OCI-LY7 (cell line): ENCODE measurements at places on chromosomes 6 and 20.
A peak's percentile ranks its signal among the peaks of the same experiment; 100 is the strongest.

DNA sequence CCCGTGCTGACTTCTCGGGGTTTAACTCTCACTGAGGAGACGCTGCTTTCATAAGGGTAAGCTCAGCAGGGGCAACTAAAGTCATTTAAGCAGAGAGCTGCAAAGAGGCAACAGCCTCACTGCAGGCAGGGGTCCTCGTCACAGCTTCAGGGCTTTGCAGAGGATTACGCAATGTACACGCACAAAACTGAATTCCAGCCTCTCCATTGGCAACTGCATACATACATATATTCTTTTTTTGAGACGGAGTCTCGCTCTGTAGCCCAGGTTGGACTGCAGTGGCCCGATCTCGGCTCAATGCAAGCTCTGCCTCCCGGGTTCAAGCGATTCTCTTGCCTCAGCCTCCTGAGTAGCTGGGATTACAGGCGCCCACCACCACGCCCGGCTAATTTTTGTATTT, 2.4 kb downstream of the GMEB2 start:
- no peak for DNase-seq

DNA sequence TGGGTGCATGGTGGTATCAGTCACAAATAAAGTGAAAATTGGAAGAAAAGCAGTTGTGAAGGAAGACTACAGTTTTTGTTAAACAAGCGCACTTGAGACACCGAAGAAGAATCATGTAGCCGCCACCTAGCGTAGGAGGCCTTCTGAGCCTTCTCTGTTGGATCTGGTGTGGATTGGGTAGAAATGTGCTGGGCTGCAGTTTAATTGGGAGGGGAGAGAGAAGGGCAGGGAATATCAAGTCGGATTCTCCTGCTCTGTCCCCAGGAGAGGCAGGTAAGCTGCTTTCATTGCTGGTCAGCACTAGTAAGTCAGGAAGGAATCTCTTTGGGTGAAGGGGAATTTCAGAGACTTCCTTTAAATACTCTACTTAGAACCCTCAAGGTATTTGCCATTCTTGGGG, 1.2 kb upstream of the FABP7 start:
- no peak for DNase-seq

- DNase-seq = peak; percentile 16
Observed at GRCh38 chr6:85675030-85675819, 32.5 kb upstream of the SYNCRIP start.

GRCh38 chr20:1842281-1842680, 52.9 kb upstream of the SIRPA start:
- no peak for DNase-seq

DNA sequence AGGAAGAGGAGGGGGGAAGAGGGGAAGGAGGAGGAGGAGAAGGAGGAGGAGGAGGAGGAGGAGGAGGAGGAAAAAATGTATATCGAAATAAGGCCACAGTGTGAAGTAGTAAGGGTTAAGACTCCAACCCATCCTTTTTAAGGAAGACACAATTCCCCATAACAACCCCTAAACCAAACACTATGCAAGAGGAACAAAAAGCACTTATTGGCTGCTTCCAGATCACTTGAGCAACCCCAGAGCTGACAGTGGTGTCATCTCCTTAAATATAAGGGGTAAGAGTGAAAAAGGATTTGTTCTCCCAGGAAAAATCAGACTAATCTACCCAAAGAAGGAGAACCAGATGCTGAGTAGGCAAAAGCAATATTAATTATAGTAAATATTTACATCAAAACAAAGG, 169.1 kb upstream of the SASH1 start:
- DNase-seq = no peak

- DNase-seq = no peak
Observed at GRCh38 chr20:33099843-33100538, 20.5 kb downstream of the BPIFB4 start.

DNA sequence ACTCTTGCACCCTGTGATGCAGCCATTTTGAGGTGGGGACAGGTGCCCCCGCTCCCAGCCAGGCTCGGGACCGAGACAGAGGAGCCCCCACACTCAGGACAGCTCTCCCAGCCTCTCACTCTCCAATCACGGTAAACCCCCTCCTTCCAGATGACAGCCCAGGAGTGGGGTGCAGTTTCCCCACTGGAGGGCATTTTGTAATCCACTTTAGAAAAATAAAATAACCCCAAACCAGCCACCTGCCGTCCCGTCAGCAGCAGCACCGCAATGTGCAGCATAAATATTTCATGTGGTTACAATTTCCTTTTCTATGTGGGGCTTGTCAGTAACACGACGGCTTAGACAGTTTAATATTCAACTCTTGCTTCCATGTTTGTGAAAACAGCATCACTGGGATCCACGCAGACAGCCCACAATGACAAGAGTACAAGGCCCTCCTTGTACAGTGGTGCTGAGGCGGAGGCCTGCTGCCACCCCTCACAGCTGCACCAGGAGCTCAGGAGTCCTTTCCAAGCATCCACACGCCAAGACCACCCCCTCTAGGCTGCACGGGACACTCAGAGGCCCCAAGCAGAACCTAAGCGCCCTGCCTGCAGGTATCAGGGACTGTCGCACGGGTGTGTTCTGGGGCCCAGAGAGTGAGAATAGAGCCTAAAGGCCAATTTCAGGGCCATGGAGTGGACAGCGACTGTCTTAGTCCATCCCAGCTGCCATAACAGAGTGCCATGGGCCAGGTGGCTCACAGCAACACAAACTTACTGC, 116.7 kb downstream of the JPH2 start:
- no peak for DNase-seq

DNA sequence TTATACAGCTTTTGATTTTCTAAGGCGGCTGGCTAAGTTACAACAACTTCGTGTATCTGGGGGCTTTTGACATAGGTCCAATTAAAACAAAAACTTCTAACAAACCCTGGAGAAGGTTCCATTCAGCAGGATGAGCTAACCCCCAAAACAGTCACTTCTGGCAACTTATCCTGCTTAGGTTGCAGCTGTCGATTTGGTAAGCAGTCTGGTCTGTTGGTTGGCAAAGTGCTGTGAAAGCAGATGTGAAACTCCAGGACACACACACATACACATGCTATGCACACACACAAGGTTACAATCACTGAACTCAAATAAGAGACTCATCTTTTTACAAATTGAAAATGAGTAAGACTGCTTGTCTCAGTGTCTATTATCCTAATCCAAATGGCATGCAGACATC, 119.0 kb upstream of the STMND1 start:
- DNase-seq = no peak

- no peak for DNase-seq
Observed at GRCh38 chr20:41476013-41476441, 109.4 kb upstream of the EMILIN3 start.

- no peak for DNase-seq
Observed at GRCh38 chr20:33687370-33687915, 1.3 kb upstream of the E2F1 start.

GRCh38 chr6:131205481-131206244, 70.4 kb downstream of the AKAP7 start:
- DNase-seq = no peak

DNA sequence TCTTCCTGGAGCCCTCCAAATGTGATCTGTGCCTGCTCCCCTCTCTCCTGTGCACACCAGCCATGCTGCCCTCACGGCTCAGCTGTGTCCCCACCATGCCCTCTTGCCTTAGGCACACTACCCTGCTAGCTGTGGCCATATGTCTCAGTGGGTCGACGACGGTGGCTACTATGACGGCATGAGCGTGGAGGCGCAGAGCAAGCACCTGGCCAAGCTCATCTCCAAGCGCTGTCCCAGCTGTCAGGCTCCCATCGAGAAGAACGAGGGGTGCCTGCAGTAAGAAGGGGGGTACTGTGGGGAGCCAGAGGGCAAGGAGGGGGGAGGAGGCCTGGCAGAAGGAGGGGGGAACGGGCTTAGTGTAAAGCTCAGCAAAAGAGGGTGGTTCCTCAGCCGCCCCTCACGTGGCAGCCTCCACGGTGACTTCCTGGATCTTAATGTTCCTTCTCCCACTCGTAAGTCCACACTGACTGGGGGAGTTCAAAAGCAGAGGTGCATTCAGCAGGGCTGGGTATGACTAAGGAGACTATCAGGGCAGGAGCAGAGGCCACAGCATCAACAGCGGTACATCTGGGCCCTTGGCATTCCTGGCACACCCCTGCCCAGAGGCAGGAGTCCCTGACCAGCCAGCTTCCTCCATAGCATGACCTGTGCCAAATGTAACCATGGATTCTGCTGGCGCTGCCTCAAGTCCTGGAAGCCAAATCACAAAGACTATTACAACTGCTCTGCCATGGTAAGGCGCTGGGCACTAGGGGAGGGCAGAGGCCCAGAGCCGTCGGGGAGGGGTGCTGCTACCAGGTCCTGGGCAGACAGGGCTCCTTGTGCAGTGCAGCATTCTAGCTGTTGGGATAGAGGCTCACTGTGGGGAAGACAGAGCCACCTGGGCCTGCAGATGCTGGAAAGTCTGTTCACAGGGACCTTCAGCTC, 8.0 kb downstream of the DNPH1 start:
- DNase-seq = no peak

GRCh38 chr20:34468951-34469350, 47.3 kb upstream of the DYNLRB1 start:
- DNase-seq = no peak

DNA sequence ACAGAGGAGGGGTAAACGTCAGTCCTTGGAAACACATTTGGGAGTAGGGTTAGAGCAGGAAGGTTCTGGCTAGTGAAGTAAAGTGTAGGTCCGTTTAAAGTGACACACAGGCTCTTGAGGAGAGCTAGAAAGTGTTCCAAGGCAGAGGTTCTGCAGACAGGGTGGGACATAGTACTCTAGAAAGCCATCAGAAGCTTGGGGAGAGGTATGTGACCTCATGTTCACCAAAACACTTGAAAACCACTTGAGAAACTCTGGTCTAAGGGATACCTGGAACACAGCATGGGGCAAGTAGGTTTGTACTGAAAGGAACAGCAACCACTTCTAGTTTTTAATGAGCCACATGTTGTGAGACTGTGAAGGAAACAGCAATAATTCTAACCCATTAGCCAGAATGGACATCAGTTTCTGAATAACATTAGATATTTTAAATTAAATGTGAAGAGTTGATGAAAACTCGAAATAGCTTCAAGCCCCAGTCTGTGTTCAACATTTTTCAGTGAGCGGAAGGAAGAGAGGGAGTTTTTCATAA, 49.0 kb downstream of the SOBP start:
- DNase-seq = peak; percentile 16

DNA sequence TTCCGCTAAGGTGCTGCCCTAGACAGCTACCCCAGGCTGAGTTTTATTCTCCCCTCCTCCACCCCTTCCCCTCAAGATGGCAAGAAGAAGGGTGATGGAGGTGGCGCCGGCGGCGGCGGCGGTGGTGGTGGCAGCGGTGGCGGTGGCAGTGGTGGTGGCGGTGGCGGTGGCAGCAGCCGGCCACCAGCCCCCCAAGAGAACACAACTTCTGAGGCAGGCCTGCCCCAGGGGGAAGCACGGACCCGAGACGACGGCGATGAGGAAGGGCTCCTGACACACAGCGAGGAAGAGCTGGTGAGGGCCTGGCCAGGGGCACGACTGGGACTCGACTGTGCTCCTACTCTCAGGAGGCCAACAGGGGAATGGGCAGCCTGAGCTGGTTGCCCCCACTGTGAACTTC, 35.1 kb downstream of the EIF2S2 start:
- no peak for DNase-seq

- DNase-seq = no peak
Observed at GRCh38 chr6:5851261-5851757, 155.4 kb downstream of the NRN1 start.

DNA sequence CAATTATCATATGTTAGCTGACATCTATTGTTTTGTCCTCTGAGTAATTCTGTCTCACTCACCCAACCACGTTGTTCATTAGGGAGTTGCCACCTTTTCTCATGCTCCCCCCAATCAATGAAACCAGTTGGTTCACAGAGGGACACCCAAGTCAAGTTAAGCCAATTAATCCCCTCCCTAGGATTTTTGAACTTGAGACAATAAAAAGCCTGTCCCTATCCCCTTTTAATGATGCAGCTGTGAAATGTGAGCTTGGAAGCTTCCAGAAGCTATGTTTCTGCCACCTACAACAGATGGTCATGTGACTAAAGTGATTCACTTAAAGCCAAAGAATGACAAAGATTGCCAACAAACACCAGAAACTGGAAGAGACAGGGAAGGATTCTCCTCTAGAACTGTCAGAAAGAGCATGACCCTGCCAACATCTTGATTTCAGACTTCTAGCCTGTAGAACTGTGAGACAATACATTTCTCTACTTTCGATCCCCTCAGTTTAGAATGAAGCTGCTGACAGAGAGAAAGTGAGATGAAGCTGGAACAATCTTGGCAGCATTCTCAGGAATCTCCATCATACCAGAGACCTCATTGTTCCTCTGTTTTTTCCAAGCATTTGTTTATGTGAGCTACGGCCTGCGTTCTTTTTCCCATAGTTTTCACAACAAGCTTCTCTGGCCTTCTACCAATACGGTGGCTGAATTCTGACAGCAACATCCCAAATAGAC, 57.8 kb upstream of the TPD52L1 start:
- DNase-seq = no peak

DNA sequence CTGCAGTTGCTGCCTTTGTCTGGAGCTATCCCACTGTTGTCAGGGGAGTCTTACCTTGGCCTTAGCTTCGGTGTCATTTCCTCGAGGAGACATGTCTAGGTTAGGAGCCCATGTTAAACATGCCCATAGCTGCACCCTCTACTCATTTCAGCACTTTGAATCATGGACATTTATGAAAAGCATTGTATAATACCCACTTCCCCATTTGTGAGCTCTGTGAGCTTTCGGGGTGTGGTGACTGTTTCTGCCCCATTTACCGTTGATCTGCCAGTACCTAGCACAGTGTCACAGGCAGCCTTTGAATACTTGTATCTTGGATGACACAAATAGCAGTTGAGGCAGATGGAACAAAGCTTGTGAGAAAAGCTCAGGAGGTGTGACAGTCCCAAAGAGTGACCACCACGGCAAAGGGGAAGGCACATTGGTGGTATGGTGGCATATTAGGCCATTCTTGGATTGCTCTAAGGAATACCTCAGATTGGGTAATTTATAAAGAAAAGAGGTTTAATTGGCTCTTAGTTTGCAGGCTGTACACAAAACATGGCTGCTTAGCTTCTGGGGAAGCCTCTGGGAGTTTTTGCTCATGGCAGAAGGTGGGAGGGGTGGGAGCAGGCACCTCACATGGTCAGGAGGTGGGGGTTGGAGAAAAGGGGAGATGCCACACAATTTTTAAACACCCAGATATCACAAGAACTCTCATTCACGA, 42.0 kb downstream of the JARID2 start:
- peak; percentile 64 for DNase-seq

- no peak for DNase-seq
Observed at GRCh38 chr20:37869334-37869861, 33.5 kb upstream of the VSTM2L start.

DNA sequence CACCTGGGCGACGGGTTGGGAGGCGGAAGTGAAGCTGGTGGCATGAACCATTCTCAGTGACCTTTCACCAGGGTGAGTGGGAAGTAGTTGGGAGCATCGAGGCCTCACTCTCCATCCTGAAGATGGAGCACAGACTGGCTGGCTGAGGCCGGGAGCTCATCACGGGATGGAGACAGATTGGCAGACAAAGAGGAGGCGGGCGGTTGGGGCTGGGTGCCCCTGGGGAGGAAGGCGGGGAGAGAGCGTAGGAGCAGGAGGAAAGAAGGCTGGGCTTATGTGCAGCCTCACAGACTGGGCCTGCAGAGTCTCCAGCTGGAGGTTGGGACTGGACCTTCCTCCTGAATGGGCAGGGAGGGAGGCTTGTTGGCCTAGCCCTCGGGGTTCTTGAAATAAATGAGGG, 44.2 kb upstream of the SCRT2 start:
- DNase-seq = no peak

GRCh38 chr6:157488058-157488457, 107.1 kb downstream of the ZDHHC14 start:
- DNase-seq = no peak
